CD4-positive, alpha-beta T cell treated with Interleukin-12 subunit alpha and Interleukin-12 subunit beta, for 1 hour (primary cell): ENCODE measurements at places on chromosomes 16 and 17.
A peak's percentile ranks its signal among the peaks of the same experiment; 100 is the strongest.

DNA sequence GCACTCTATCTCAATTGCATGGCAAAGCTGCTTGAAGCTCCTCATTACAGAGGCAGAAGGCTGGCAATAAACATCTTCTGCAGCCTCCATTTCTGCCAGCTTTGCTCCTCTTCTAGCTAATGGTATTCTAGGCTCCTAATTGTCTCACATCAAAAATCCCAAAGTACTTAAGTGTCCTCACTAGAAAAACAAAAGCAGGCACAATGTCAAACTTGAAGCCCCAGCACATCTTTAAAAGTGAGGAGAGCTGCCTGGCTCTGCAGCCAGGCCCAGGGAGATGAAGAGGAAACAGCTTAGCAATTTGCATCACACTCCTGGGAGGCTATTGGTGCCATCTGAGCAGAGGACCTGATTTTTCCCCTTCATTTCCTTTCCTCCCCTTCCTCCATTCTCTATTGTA lies 197.1 kb downstream of the KCNJ2 start:
- DNase-seq: no peak

GRCh38 chr17:81400996-81401722 lies 5.9 kb downstream of the BAHCC1 start:
- DNase-seq: no peak

DNA sequence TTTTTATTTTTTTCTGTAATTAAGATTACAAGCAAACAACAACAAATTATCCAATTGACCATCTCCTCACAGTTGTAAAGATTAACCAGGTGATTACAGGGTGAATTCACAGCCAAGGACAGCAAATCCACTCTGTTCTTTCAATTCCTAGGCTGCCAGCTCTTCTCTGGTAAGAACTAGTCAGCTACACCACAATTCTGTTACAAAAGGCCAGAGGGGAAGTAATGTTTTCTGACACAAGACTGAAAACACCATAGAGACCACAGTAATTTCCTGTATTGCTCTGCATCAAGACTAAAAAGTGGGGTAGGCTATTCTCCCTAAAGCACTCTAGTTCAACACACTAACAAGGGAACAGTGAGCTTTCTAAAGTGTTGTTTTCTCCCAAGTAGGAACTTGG lies 10.6 kb downstream of the CA10 start:
- no peak for DNase-seq

DNA sequence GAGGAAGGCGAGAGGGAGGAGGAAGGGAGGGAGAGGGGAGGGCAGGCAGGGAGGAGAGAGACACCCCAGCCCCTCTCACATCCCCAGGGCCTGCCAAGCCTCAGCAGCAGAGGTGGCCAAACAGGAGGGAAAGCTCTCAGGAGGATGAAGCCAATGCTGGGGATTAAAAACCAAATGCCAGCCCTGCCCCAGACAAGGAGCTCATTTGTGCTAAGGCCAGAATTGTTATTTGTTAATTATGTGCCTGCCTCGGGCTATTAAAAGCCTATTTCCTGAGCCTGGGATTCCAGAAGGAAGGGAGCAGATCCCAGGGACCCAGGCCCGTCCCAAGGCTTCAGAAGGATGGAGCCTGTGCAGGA lies 27.9 kb upstream of the GINS2 start:
- DNase-seq: no peak

- DNase-seq: peak; percentile 54
These were observed 630 bp downstream of the RNFT1 start for GRCh38 chr17:59963738-59964481.

DNA sequence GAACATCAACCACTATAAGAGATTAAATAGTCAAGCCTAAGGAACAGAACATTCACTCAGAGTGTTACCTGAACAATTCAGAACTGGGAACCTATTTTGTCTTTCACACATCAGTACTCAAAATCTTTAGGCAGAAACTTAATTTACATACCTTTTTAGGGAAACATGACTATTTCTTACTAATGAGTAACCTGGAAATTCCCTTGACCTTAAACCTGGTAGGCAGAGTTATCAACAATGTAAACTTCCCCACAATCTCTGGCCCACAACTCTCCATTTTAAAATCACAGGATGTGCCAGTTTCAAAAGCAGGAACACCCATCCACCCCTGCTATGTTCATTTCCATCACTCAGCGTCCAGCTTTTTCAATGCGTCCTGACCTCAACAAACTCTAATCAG lies 132.9 kb upstream of the ANKFN1 start:
- no peak for DNase-seq

DNA sequence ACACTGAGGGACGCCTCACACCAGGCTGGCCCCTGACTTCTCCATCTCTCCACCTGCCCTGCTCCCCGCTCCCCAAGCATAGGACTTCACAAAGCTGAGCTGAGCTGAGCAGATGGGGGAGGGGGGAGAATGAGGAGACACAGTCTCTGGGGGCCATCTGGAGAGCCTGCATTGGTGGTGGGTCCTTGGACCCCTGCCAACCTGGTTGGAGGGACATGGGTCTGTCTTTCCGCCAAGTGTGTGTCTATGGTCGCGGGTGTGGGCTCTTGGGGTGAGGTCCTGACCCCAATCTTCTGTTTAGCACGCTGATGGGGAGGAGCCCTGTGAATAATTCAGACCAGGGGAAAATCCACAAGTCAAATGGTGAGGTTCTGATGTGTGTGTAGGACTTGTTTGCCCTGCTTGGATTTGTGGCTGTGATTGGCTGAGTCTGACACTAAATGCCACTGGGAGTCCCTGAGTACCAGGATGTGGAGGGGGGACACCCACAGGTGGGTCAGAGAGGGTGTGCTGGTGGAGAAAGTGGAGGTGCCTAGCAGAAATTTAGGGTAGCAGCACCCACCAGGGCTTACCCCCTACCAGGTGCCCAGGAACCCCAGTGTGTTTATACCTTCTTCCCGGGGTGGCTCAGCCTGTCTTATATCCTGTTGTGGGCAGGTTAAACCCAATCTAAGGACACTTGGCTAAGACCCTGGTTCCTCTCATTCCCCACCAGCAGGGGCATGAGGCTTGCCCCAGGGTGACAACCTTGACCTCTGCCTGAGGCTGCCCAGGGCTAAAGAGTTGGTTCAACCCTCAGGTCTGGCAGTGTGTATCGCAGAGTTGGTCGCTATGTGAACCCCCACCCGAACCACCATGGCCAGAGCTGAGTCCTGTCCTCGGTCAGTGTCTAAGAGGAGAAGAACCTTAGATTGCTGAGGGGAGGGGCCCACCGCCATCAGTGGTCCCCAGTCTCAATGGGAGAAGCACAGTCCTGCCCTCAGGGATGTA lies 2.1 kb downstream of the FMNL1 start:
- peak; percentile 81 for DNase-seq

GRCh38 chr16:12319428-12320035 lies 343.0 kb downstream of the SNX29 start:
- no peak for DNase-seq

- peak; percentile 59 for DNase-seq
These were observed 15.0 kb downstream of the HASPIN start for GRCh38 chr17:3738562-3739295.

- no peak for DNase-seq
These were observed 1.2 kb upstream of the DPH1 start for GRCh38 chr17:2028737-2029136.

- DNase-seq: no peak
These were observed 39.4 kb upstream of the CDH5 start for GRCh38 chr16:66326991-66327513.

- DNase-seq: no peak
These were observed 23.9 kb upstream of the C16orf87 start for GRCh38 chr16:46854846-46855245.

DNA sequence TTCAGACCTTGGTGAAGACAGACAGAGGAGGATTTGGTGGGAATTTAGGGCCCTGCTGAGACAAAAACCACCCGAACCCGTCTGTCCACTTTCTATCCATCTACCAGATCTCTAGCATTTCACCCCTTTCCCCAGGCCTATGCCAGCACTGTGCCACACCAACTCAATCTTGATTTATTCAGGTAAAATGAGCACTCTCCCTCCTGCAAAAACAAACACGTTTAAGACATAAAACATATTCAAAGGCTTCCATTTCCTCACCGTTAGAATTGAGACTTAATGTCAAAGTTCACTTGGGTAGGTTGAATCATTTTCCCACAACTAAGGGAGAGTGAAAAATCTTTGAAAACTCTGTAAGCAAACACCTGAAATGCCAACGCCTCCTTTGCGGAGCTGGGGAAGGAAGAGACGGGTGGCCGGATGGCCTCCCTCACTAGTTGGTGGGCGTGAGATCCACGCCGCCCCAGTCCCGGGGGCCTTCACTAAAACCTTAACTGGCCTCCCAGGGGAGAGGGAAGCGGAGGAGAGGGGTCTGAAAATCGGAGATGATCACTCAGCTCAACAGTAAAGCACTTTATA lies 862 bp downstream of the DCAKD start:
- peak; percentile 25 for DNase-seq

DNA sequence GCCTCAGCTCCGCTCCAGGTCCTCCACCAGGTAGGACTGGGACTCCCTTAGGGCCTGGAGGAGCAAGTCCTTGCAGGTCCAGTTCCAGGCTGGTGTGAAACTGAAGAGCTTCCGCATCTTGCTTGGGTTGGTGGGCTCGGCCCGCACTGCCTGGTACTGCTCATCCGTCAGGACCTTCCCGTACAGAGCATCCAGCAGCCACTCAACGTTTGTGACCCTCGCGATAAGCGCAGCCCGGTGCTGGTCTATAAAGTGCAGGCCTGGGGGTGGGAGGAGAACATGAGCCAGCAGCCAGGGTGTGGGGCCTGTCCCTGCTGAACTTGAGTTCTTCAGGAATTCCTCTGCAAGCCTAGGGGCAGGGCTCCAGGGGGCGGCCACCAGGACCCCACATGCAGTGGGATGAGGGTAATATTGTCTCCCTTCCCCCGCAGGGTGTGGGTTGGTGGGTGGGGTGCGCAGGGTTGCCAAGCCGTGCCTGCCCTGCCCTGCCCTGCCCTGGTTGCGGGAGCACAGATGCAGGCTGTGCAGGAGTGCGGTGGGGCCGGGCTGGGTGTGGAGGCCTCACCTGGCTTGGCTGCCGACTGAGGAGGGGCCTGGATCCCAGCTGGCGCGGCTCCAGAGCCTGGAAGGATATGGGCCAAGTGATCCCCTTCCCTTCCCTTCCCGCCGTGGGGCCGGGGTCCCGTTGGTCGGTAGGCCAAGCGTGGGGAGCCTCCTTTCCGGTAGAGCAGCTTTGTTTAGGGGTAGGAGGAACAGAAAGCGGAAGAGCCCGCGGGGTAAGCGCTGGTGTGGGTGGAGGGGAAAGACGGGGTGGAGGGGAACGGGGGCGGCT lies 762 bp downstream of the PYCARD start:
- peak; percentile 45 for DNase-seq

DNA sequence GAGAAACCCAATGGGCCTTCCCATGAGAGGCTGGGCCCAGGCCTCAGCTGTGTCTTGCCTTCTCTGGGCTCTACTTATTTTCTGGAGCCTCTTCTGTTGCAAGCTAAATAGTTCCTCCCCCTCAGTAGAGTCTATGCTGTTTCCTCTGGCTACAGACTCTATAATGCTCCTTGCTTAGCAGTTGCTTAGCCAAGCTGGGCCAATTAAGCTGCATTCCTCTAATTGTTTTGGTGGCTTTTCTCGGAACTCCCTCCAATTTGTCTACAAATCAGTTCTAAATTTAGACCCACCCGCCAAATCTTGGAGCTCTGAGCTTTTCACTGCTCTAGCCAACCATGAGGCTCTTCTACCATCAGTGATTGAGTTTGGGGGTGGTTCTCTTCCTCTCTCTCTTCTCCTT lies 302.7 kb upstream of the ASIC2 start:
- DNase-seq: no peak

DNA sequence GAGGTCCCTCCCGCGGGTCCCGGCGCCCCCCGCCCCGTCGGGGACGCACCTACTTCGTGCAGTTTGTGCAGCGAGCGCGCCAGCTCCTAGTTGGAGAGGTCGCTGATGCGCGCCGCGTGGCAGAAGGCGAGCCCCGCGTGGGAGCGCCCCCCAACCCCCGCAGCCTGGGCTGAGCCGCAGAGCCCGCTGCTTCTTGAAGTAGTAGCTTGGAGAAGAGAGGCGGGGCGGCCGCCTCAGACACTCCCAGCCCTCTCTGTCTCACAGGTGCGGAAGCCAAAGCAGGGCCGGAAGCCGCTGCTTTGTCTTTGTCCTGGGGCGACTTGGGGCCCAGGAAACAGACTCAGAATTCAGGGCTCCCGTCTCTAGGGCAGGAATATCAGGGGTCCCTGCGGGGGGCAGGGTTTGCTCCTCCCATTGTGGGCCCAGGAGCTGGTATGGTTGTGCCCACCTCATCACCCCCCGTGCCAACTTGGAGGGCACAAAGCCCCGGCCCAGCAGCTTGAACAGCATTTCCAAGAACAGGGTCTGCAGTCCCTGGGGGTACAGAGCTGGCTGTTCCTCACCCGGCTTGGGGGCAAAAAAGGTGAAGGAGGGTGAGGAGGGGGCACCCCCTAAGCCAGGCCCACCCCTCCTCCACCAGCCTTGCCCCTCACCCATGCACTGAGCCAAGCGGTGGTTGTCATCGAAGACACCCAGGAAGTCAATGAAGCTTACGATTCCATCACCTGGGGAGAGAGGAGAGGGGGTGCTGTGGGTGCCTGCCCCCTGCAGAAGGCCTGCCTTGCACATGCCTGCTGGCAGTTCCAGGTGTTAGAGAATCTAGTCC lies 13.5 kb downstream of the SPATA32 start:
- DNase-seq: peak; percentile 83

GRCh38 chr16:49365711-49366509 lies 7.7 kb upstream of the C16orf78 start:
- DNase-seq: no peak

DNA sequence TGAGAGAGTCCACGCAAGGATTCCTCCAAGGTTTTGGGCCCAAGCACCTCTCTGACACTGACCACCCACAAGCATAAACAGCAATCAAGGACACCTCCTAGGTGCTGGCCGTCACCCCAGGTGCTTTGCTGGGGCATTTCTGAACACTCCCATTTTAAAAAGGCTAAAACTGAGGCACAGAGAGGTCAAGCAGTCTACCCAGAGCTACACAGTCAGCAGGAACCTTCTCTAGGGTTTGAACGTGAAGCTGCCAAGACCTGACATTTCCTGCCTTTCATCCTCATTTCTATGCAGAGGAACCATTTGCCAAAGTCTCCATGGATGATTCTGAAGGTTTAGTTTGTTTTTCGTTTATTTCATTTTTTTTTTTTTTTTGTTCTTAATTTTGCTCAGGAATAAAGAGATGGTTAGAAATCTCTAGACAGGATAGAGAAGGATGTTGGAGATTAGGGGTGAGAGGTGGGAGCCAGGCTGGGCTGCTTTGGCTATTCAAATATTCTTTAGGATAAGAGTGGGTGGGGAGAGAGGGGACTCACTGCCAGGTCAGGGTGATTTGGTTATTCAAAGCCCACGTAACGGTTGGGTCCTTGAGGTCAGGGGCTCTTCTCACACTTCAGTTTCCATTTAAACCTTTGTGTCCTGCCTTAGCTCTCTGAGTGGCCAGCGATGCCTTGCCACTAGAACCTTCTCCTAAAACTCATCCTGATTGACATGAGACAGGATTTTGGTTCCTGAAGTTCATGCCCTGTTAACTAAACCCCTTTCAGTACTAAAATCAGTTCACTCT lies 6.2 kb downstream of the PLCG2 start:
- DNase-seq: no peak

GRCh38 chr17:43019418-43019817 lies 2.8 kb downstream of the VAT1 start:
- DNase-seq: no peak

DNA sequence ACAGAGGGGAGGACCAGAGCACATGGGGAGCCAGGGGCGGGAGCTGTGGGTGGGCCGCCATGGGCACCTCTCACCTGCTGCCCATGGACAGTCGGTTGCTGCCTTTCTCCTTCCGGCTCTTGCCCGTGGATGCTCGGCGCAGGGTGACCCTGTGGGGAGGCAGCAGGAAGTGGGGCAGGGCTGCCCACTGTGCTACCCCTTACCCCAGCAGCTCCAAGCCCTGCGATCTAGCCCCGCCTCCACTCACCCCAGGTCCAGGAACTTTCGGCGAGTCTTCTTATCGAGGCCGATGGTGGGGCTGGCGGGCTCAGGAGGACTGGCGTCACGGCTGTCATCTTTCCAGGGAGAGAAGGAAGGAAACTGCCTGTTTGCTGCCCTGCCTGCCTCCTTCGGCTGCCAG lies 14.2 kb downstream of the SAMD14 start:
- DNase-seq: no peak
